ENCODE measurements at places on chromosomes 11 and 22.

- no peak for DNase-seq
Observed at GRCh38 chr22:26481694-26482093, 1.9 kb downstream of the HPS4 start.

GRCh38 chr11:9169595-9170295 is 78.3 kb upstream of the SCUBE2 start:
- peak; percentile 65 for DNase-seq

- DNase-seq = no peak
Observed at GRCh38 chr11:93783765-93784144, 327 bp upstream of the MED17 start.

GRCh38 chr11:134261626-134262488 is 8.5 kb downstream of the ACAD8 start:
- peak; percentile 49 for DNase-seq

GRCh38 chr11:73659961-73660360 is 13.6 kb downstream of the PLEKHB1 start:
- no peak for DNase-seq

DNA sequence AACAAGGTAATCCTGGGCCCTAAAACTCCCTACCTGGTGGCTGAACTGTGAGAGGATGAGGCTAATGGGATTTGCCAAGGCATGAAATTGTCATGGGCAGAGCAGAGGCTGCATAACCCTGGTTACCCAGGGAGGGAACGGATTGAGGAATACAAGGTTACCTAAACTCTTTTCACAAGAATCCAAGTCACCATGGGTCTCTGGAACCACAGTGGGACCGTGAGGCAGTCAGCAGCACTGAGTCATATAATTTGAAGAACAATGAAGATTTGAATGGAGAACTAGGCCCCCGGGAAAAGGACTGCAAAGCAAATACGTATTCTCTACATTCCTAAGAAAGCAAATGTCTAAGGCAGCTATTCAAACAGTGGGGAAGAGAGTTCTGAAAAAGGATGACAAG is 19.8 kb downstream of the CAT start:
- no peak for DNase-seq

- DNase-seq = no peak
Observed at GRCh38 chr11:73342633-73343032, 33.6 kb upstream of the RELT start.

- DNase-seq = peak; percentile 79
Observed at GRCh38 chr22:42661985-42662831, 13.0 kb upstream of the CYB5R3 start.

- no peak for DNase-seq
Observed at GRCh38 chr22:29163808-29164207, 41.9 kb upstream of the EMID1 start.

DNA sequence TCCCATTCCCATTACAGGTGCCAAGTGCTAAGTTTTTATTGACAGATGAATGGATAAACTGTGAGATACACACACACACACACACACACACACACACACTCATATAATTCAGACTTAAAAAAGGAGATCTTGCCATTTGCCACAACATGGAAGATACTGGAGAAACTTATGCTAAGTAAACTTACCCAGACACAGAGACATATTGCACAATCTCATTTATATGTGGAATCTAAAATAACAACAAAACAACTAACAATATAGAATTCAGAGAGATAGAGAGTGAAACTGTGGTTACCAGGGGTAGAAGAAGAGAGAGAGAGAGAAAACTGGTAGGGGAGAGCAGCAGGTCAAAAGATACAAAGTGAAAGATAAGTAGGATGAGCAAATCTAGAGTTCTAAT is 1.4 kb downstream of the MS4A6E start:
- DNase-seq = no peak

DNA sequence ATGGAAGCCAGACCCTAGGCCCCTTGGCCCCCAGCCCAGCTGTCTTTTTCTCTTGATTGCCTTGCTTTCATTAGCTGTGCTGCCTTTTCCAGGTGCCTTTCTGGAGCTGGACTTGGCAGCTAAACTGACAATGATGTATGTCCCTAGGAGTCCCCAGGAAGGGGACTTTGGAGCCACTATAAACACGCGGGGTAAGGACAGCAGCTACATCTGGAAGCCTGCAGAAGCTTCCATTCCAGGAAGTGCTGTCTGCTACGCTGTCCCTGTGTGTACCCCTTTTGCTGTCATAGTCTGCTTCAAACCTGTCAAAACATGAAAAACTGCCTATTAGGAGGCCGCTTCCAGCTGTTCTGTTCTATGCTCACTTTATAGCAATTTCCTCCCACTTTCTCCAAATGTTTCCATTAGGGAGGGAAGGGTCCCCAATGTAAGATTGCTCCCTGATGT is 153.3 kb upstream of the RAG2 start:
- no peak for DNase-seq

DNA sequence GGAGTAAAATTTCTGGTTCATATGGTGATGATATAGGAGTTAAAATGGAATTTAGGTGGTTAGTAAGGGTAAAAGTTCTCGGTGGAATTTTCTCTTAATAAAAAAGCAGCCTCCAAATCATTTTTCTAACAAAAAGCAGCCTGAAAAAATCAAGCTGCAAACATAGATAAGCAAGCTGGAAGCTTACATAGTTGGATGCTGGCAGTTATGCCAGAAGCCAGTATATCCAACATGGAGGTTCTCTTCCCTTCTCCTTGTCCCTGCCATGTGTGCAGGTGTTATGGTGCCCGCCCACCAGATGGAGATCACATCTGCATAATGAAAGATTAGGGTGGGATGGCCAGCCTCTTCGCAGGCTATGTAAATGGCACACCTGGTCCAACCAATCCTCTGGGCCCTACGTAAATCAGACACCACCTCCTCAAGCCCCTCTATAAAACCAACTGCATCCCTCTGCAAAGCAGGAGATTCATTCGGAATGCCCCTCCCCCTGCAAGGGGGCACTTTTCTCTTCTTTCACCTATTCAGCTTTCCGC is 22.4 kb downstream of the PIWIL3 start:
- DNase-seq = no peak

- no peak for DNase-seq
Observed at GRCh38 chr11:128187835-128188234, 399.5 kb downstream of the ETS1 start.
